ENCODE measurements at places on chromosomes 7 and 10.

DNA sequence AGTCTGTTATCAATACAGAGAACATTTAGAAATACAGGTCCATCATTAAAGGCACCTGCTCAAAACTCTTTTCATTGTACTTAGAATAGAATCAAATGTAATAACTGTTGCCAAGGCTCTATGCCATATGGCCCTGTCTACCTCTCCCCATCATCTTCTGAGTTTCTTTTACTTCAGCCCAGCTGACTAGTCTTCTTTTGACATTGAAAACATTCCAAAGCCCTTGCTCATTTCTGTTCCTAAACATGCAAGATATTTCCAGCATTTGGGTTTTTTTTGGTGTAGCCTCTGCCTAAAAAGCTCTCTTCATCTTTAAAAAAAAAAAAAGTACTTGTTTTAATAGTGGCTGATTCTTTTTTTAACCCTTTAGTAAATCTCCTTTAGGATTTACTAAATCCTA is 165.5 kb upstream of the SMIM30 start:
- no peak for DNase-seq

DNA sequence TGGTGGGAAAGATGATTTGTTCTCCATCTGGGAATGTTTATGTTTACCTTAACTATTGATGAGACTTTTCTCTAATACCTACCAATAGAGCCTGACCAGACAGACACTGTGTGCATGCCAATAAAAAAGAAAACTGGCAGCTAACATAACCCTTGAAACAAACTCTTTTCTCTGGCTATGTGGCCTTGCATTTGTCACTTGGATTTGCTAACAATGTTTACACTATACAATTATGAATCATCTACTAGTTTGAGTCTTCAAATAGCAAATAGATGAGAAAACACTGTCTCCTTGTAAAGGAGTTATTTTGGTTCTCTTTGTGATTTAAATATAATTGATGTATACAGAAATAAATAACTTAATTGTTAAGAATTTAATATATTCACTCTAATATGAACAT is 273.1 kb downstream of the SEMA3D start:
- no peak for DNase-seq

DNA sequence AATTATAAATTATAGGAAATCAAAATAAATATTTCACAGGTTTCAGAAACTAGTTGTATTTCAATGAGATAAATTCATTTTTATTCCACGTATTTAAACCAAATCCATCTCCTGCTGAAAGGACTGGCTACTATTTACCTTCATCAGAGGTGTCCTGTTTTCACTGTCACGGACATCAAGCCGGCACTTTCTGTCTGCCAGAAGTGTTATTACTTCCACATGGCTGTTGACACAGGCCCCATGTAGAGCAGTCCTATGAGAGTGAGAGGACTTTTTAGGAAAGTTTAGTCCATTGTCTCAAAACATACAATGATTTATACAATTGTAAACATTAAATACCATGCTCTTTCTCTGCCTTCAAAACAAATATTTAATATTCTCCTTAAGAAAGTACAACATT is 100.4 kb upstream of the ACBD5 start:
- no peak for DNase-seq

DNA sequence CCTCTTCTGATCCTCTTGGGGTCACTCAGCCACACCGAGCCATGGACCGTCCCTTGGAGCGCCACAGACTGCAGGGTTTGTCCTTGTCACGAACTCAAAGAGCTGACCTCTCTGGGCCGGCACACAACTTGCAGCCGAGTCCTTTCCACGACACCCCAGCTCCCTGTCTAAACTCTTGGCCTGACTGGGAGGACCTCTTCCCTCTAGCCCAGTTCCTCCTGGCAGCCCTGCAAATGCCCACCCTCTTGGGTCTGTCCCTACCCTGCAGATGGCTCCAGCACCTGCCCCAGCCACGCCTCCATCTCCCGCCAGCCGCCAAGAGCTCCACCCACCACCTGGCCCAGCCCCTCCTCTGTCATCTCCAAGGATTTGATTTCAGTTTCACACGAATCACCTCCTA is 339.2 kb downstream of the DNAJB6 start:
- DNase-seq, result no peak

GRCh38 chr10:47316131-47316530 is 6.1 kb upstream of the GDF2 start:
- no peak for DNase-seq

- no peak for DNase-seq
These were observed 9.6 kb downstream of the ESYT2 start for GRCh38 chr7:158819571-158820203.

DNA sequence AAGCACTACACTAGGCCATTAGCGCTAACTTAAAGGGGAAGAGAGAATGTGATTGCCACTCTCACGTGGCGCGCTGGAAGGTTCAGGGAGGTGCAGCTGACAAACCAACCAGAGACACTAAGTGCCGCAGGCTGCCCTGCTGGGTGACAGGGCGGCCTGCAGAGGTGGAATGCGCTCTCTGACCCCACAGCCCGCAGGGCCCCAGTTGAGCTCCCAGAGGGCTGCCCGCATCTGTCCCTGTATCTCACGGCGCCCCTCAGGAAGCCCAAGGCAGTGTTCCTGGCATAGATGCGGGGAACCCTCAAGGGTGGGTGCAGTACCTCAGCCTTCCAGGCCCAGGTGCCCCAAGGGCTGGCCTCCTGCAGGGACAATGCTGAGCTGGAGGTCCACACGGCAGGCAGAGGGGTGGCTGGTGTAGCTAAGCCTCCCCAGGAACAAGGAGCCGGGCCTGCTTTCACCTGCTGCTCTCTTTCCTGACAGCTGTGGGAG is 66.6 kb downstream of the CALML3 start:
- DNase-seq, result no peak

- no peak for DNase-seq
These were observed 78.9 kb downstream of the ANK3 start for GRCh38 chr10:60310740-60311139.

GRCh38 chr10:44715136-44715535 is 196.0 kb upstream of the TMEM72 start:
- DNase-seq, result no peak

- DNase-seq, result no peak
These were observed 164.0 kb downstream of the FANK1 start for GRCh38 chr10:126060261-126060931.

DNA sequence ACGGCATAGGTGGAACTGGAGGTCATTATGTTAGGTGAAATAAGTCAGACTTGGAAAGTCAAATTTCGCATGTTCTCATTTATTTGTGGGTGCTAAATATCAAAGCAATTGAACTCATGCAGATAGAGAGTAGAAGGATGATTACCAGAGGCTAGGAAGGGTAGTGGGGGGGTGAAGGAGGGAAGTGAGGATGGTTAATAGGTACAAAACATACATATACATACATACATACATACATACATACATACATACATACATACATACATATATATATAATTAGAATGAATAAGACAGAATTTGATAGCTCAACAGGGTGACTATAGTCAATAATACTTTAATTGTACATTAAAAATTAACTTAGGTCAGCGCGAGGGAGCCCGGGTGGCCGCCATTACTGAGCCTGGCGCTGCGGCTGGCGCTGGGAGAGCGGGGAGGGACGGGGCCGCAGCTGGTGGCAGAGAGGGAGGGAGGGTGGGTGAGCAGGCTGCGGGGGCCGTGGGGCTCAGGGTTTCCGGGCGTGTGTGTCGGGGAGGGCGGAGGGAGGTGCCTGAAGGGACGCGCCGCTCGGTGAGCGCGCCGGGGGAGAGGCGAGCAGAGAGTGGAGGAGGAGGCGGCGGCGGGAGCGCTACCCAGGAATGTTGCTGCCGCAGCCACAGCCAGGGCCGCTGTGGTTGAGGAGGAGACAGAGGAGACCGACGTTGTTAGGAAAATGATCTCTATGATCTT is 85.8 kb upstream of the EGFR start:
- DNase-seq, result no peak

DNA sequence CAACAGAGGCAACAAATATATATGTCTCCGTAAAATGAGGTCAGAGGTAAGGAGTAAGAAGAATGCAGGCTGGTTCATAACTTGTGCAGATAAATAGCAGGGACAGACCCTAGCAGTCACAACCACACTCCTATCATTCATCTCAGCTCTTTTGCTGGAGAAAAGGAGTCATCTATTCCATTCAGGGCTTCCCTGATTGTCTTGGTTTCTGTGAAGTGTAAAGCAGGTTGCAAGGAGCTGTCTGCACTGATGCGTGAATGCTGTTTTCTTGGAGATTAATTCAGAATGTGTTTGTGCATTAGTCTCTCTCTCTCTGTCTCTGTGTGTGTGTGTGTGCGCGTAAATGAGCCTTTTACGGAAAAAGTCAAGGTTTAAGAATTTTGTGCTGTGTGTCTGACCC is 643.3 kb upstream of the SORCS1 start:
- DNase-seq, result no peak

DNA sequence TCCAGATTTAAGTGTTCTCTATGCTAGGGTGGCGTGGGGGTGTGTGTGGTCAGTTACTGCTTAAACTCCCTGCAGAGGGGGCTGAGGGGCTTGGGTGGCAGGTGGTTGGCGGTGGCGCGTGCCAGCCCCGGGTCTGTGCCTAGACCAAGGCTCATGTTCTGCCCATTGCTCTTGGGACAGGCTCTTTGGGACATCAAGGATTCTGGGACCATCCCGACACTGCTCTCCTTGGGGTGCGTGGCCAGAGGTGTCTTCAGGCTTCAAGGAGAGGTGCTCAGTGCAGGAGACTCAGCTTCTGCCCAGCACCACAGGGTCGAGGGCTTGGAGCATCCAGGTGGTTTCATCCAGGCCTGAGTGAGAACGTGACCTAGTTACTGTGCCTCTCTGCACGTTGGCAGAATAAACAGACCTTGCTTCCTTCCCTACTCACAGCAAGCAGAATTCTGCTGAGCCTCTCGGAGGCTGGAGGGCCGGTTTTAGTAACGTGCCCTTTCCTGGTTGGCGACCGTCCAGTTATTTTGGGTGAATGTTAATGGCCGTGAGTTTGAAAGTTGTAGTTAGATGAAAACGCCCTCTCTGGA is 39.9 kb downstream of the CAMK1D start:
- DNase-seq, result no peak

DNA sequence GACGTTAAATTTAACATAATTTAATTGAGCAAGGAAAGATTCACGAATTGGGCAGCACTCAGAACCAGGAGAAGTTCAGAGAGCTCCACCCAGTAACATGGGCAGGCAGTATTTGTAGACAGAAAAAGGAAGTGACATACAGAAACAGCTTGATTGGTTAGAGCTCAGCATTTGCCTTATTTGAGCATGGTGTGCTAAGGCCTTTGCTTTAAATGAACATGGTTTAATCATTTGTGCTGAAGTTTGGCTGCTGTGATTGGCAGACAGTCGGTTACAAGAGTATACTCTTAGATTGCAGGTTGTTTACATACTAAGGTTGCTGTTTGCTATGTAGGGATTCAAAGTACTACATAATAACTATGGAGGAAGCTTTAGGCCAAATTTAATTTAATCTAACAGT is 199.2 kb downstream of the MALRD1 start:
- no peak for DNase-seq

- no peak for DNase-seq
These were observed 14.3 kb upstream of the TRIM8 start for GRCh38 chr10:102629661-102630614.

DNA sequence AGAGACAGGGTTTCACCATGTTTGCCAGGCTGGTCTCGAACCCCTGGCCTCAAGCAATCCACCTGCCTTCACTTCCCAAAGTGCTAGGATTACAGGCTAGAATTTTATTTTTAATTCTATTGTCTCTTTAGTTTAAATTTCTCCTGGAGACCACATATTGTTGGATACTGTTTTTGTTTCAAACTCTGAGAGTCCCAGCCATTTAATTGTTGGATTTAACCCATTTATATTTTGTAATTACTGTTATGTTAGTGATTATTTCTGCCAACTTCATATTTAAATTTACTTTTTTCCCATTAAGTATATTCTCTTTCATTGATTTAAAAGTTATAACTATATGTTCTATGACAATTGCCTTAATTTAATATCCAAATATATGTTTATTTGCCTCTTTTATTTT is 185.6 kb downstream of the ZNF248 start:
- DNase-seq, result no peak

DNA sequence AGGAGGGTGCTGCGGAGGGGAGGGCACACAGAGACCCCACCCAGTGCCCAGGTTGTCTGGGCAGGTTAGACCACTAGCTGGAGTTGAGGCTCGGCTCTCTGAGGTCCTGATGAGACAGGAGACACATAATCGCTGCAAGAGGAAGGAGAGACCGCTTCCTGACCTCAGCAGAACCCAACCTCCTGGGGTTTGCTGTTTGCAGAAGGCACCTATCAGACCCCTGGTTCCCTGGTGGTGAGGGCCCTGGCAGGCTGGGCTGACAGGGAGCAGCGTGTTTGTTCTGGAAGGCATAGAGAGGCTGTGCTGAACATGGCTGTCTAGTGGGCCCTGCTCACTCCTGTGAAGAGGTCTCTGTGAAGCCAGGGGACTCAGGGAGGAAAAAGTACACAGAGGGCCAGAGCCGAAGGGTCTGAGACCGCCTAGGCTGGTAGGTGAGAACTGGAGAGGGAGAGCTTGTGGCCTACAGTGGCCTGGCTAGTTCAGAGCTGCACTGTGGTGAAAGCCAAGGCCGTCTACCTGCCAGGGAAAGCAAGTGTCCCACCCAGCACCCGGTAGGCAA is 39.4 kb upstream of the NPFFR1 start:
- peak; percentile 21 for DNase-seq

GRCh38 chr7:39745320-39745719 is 121.9 kb downstream of the RALA start:
- DNase-seq, result no peak

GRCh38 chr7:139617074-139617473 is 93.6 kb downstream of the CLEC2L start:
- DNase-seq, result no peak

DNA sequence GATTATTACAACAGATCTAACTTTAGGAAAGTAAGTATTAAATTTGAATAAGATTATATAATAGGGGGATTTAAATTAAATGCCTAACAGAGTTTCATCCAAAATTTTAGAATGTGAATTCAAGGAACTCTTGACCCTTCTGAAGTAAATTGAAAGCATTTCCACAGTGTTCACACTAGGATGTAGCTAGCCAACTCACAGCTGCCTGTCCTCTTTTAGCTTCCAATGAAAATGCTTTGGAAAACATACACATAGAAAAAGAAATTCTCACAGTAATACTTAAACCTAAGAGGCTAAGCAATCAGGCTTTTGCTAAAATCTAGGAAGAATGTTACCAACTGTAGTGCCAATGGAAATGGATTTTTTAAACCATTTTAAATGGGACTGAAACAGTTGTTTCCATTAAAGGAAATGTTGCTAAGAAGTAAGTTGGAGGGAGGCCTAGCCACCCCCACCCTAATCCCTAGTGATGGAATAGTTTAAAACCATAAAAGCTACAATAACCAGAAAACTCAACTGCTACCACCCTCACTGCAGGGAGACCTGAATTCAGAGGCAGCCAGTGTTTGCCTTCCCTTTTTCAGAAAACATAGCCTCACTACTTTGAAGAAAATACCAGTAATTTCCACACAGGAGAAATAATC is 58.3 kb downstream of the REEP3 start:
- DNase-seq, result no peak

GRCh38 chr7:82164813-82165212 is 278.8 kb downstream of the CACNA2D1 start:
- DNase-seq, result no peak

- no peak for DNase-seq
These were observed 77.1 kb upstream of the VSTM2A start for GRCh38 chr7:54465095-54465494.

- DNase-seq, result no peak
These were observed 15.8 kb downstream of the TSPAN33 start for GRCh38 chr7:129160161-129160905.

All from activated T-cell treated with anti-CD3 and anti-CD28 coated beads, Interleukin-2, amount 50 U/mL, for 1 hour (primary cell).